Fibroblast of upper back skin (primary cell): ENCODE measurements at places on chromosomes 16 and 17.
A peak's percentile ranks its signal among the peaks of the same experiment; 100 is the strongest.

DNA sequence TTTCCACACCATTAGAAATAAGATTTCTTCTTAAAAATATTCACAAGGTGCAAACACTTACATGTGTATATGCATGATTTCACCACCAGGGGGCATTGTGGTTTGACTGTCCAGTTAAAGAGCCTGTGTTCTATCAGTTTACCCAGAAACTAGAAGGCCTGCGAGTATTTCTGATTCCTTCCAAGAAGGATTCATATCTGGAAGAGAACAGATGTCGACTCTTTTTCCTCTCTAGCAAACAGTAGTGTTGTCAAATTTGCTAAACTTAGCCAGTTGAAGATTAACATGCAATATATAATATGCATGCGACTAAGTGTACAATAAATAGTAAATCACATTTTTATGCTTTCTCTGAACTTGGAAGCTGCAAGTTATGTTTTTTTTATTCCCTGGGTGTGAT lies 404.1 kb downstream of the WWOX start:
- DNase-seq = peak; percentile 46

GRCh38 chr16:1040346-1040745 lies 32.2 kb upstream of the SSTR5 start:
- DNase-seq = no peak

GRCh38 chr17:34711646-34712045 lies 132.3 kb downstream of the TMEM132E start:
- DNase-seq = no peak

GRCh38 chr16:66493490-66494401 lies 56.2 kb downstream of the TK2 start:
- DNase-seq = no peak

GRCh38 chr16:31875112-31875803 lies 1.7 kb downstream of the ZNF267 start:
- peak; percentile 56 for DNase-seq

DNA sequence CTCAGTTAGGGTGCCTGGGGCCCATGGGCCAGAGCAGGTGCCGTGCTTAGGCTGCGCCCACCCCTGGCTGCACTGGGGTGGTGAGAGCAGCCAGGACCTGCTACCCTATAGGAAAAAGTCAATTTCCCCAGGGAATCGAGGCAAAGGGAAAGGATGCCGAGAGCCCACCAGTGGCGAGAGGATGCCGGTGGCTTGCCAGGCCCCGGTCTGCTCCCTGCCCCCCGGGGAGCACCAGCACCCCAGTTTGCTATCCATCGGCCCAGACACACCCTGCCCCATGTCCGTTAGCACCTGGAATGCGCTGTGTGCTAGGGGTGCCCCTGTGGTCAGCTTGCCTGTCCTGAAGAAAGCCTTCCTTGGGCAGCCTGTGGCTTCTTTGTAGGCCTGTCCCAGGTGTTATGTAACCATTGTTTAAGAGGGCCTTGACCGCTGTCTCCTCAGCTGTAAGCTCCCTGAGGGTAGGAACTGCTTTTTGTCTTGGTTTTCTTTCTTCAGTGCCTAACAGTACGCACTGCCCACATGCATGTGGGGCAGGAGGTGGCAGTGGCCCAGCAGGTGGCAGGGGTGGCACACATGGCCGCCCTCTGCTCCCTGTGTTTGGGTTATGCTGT lies 40.8 kb downstream of the NT5M start:
- DNase-seq = no peak

GRCh38 chr17:36600936-36601302 lies 464 bp upstream of the MRM1 start:
- peak; percentile 29 for DNase-seq

GRCh38 chr17:2487306-2487705 lies 24.4 kb downstream of the METTL16 start:
- no peak for DNase-seq

GRCh38 chr17:10579270-10579669 lies 29.8 kb upstream of the MYH2 start:
- peak; percentile 18 for DNase-seq

DNA sequence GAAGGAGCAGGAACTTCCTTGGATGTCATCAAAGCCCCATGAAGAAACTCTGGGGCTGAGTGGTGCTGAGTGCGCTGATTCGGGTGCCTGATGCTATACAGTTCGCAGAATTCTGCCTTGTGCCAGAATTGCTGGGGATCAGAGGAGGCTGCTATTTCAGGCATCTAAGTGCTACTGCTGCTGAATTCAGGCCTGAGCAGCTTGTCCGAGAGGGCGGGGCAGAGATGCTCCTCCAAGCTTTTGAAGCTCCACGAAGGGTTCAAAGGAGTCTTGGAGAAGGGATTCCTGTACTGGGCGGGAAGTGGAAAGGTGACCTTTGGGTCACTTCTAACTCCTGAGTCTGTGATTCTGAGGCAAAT lies 227.8 kb downstream of the CCDC182 start:
- no peak for DNase-seq

DNA sequence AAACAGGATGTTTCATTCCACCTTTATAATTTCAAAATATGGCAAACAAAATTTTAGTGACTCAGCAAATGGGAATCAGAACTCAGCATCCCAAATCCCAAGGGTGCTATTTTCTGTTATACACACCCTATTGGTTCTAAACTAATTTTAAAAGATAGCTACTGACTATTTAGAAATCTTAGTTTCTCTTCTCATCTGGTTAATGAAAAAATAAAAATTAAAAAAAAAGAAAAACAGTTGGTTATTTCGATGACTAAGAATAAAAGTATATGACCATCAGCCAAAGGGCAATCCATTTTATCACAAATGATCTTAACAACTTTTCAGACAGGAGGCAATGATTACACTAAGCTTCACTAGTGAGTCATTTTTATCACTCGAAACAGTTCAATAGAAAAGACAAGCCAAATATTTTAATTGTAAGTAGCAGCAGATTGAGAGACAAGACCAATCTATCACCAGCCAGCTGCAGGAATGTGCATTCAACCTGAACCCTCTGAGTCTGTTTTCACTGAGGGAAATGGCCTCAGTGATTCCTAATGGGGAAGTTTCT lies 15.2 kb downstream of the PHLPP2 start:
- peak; percentile 87 for DNase-seq

GRCh38 chr17:15744885-15745284 lies 12.8 kb downstream of the TBC1D26 start:
- no peak for DNase-seq

GRCh38 chr17:30378241-30378824 lies 394 bp upstream of the CPD start:
- DNase-seq = no peak

DNA sequence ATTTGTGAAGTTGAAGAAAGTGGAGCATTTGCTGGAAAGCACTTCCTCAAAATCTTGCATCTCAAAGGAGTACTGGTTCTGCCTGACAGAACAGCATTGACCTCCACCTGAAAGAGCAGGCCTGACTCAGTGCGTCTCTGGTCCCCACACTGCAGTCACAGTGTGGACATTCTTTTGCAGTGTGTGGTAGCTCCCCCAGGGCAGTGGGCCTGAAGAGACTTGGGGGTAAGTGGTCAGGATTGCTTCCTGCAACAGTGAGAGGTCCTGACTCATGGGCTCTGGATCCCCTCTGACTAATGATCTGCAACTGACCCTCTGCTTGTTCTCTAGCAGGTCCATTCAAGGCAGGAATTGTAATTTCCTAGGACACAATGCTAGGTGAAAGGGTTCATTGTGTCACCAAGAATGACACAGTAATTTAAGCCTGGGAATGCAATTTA lies 204.9 kb upstream of the KCNJ16 start:
- DNase-seq = peak; percentile 83

GRCh38 chr17:61955619-61956018 lies 27.8 kb upstream of the INTS2 start:
- no peak for DNase-seq

DNA sequence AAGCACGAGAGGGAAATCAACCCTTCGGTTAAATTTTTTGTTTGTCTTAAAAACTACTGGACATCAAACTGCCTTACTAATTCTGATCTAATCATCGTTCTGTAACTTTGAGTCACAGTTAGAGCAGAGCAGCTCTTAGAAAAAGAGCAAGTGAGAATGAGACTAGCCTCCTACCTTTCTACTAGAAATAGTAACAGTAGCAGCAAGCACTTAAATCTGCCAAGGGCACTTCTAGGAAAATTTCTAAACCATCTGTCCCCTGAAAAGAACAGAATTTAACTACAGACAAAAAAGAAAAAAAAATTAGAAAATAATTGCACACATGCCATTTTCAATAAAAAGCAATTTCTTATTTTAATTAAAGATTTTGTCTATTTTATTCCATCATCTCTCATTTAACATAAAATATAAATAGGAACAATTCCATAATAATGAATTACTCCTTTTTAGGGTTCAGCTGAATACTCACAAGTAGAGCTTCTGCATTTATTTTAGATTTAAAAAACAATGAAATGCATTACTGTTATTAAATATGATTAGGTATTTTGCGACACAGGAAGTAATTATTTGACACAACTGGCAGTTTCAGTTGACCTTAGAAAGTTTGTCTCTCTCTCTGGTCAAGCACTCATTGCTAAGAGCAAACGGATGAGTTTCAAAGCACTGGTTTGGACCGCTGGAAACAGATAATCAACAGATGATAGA lies 250.8 kb upstream of the SOX9 start:
- no peak for DNase-seq

GRCh38 chr16:72989579-72990551 lies 58.1 kb downstream of the ZFHX3 start:
- peak; percentile 95 for DNase-seq

- DNase-seq = no peak
These were observed 36.9 kb upstream of the C17orf78 start for GRCh38 chr17:37338847-37339246.

GRCh38 chr16:86327321-86327720 lies 183.0 kb upstream of the FOXF1 start:
- DNase-seq = no peak

DNA sequence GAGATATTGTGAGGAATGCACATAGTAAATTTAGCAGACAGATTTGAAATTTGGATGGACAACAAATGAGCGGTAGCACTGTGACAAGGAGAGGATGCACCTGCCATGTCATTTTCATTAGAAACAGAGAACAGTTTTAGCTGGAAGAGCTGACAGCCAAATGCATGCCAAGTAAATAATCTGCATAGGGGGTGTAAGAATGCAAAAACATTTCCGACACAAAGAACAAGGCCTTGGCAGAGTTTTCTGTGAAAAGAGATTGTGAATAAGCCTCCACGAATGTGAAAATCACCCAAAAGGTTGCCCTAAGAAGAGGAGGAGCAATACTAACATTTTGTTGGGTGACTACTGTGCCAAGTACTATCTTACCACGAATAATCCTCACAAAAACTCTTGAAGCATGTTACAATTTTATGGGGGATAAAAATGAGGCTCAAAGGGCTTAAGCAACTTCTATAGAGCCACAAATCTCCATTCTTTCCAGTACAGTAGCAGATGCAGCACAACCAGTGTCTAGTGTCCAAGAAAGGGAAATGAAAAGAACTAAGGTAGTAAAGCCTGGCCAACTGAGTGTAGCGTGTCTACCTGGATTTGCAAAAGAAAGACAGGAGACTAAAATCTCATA lies 28.3 kb downstream of the TMEM100 start:
- no peak for DNase-seq

DNA sequence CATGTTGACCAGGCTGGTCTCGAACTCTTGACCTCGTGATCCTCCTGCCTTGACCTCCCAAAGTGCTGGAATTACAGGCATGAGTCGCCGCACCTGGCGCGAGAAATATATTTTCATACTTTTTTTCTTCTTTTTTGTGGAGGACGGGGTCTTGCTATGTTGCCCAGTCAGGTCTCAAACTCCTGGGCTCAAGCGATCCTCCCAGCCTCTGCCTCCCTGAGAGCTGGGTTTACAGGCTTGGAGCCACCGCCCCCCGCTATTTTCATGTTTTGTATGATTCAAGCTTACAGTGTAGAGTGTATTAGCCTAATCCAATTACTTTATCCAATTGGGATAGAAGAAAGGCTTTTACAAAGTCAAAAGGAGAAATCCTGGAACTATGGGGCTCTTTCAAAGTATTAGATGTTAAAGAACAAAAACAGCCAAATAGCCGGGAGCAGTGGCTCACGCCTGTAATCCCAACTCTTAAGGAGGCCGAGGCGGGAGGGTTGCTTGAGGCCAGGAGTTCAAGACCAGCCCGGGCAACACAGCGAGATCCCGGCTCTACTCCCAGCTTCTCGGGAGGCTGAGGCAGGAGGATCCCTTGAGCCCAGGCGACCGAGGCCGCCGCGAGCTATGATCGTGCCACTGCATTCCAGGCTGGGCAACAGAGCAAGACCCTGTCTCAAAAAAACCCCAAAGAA lies 1.4 kb upstream of the MAP1LC3B start:
- no peak for DNase-seq

GRCh38 chr17:22128723-22129122 lies 436.4 kb downstream of the KCNJ18 start:
- DNase-seq = no peak

- no peak for DNase-seq
These were observed 687.2 kb downstream of the WWOX start for GRCh38 chr16:78786635-78787034.

GRCh38 chr17:45131616-45132319 lies 547 bp downstream of the PLCD3 start:
- peak; percentile 21 for DNase-seq

GRCh38 chr16:66610111-66610820 lies 5.8 kb downstream of the CMTM3 start:
- DNase-seq = no peak

GRCh38 chr17:82592767-82593589 lies 55.3 kb downstream of the WDR45B start:
- DNase-seq = peak; percentile 79

DNA sequence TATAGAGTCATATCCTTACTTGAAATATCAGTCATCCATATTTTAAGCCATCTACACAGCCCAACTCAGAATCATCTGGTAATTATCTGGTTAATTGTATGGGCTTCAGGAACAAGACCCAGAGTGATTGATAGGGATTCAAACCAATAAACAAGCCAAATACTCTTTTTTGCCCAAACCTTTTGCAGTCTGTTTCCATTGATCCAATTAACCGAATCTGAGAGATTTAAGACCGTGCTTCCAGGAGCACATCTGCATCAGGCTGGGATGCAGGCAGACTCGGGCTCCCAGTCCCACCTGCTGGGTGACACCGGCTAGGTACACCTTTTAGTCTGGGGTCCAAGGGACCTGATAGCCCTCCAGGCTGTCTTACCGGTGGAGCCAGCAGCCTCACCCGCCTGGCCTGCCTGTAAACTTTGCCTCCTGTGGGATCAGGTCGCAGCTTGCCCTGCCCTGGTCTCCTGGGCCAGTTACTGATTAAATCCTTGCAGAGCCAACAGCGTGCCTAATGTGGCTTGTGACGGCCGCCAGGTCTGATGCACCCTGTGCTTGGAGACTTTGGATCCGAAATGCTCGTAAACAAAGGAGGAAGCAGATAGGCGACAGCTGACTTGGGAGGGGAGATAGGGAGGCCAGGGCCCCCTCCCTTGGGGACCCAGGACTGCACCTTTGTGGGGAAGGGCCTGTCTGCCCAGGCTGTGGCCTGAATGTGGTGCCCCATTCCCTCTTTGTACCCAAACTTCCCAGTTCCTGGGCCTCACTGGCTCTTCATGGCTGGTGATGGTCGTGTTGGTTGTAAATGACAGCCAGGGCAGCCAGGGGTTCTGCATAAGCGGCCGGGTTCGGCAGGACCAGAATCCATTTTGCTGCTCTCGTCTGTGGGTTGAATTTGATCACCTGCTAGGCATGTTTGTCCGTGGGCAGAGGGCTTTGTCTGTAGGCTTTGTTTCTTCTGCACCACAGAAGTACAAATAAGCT lies 3.8 kb downstream of the CMIP start:
- no peak for DNase-seq
